Occipital lobe (tissue), 3 donors: ENCODE measurements at places on chromosomes 11 and 22. TPM values are rescaled to one million over a fixed set of nuclear protein-coding genes. Genes with fewer than 3 reads are reported as not detected.

- DNase-seq, result no peak
Measured at GRCh38 chr22:20607157-20607907, 99.9 kb downstream of the MED15 start.

DNA sequence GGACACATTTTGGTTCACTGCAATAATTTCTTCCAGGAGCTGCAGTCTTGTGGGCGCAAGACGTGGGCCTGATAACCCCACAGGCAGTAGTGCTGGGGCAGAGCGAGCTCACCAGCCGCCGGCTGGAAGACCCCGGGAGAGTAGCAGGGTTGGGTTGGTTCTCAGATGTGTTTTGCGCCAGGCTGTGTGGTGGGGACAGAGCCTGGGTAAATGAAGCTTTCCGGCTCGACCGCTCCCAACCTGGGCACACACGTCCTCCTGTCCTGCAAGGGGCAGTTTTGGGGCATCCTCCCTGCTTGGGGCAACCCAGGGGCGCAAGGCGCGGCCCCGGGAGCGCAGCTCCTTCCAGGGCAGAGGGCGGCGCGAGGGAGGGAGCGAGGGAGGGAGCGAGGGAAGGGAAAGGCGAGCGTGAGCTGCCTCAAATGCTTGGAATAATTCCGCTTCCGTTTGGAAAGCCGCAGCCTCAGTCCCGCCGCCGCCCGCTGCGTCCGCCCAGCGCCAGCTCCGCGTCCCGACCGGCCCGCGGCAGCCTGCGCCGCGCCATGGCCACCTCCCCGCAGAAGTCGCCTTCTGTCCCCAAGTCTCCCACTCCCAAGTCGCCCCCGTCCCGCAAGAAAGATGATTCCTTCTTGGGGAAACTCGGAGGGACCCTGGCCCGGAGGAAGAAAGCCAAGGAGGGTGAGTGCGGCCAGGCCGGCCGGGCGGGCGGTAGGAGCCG, at the start of gene PARVA:
PARVA (plus strand) TSS at position 466 of the 718 bp plus-strand sequence; CDS start at position 543, 77 bp downstream.
- no peak for DNase-seq

Gene RAPSN
- not detected for total RNA-seq

Gene P2RY6
- not detected for total RNA-seq

Gene ANGPTL5
- 0.62 TPM for total RNA-seq

Gene MGAT3
- 24.8 TPM for total RNA-seq

- DNase-seq, result no peak
Measured at GRCh38 chr11:121574801-121575200, 122.0 kb upstream of the SORL1-AS1 start.

DNA sequence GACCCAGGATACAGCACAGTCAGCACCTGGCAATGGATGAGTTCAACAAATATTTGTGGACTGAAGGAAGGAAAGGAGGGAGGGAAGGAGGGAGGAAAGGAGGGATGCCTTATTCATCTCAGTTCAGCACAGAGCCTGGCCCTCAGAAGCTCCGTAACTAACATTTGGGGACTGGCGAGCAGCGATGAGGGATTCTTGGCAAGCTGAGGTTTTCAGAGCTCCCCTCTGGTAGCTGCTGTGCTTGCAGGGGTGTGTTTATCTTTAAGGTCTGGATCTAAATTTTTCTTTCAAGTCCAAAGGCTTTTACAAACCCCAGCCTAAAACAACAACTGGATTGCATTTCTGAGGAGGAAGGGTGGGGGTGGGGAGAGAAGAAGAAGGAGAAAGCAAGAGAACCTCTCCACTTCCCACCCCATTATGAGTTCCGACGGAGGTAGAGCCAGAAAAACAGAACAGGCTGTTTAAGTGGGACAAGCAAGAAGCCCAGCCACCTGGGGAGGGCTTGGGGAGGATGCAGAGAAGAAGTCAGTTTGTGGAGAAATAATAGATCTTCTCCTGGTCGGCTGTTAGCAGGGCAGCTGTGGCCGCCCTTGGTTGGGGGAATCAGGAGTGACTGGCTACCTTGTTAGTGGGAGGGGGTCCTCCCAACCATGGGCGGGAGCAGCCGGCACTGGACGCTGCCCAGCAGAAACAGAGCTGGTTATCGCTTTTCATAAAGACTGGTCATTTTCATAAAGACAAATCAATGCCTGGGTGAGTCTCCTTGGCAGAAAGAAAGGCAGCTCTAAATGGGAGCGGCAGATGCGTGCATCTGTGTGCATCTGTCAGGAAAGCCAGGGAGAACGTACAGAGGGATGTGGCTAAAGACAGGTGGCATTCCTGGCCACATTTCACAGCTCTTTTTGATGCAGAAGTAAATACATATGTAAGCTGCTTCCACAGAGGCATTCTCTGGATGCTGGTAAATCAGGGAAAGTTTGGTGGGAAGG, 78.0 kb downstream of the TSPAN18 start:
- no peak for DNase-seq

GRCh38 chr22:33401291-33401690, 343.1 kb upstream of the SYN3 start:
- DNase-seq, result no peak

Gene FOLR3
- total RNA-seq, result not detected

DNA sequence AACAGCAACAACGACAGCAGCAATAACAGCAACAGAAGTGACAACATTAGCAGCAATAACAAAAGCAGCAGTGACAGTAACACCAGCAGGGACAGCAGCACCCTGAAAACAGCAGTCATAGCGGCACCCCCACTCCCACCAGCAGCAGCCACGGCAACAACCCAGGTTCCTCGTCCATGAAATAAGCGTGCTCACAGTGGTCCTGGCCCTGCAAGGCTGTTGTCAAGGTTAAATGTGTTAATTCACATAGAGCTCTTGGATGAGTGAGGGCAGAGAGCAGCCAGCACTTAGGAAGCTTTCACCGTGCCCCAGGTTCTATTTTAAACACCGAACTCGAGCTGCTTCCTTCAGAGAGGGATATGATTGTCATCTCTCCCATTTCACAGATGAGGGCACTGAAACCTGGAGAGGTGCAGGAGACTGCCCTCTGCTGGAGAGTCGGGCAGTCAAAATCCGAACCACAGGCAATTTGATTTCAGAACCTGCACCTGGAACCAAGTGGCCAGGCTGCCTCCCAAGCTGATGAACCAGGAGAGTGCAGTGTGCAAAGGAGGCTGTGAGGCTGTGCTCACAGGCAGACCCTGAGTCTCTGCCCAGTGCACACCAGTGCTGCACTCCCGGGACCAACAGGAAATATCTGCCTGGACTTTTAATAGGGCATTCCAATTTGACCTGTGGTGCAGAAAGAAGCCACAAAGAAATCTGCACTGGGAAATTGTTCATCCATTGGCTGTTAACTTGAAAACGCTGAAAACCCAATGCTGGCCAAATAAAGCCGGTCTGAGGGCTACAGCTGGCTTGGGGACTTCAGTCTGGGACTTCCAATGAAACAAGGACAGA, 22.9 kb upstream of the FGF3 start:
- DNase-seq, result no peak
